ENCODE measurements at places on chromosomes 6 and 20.

DNA sequence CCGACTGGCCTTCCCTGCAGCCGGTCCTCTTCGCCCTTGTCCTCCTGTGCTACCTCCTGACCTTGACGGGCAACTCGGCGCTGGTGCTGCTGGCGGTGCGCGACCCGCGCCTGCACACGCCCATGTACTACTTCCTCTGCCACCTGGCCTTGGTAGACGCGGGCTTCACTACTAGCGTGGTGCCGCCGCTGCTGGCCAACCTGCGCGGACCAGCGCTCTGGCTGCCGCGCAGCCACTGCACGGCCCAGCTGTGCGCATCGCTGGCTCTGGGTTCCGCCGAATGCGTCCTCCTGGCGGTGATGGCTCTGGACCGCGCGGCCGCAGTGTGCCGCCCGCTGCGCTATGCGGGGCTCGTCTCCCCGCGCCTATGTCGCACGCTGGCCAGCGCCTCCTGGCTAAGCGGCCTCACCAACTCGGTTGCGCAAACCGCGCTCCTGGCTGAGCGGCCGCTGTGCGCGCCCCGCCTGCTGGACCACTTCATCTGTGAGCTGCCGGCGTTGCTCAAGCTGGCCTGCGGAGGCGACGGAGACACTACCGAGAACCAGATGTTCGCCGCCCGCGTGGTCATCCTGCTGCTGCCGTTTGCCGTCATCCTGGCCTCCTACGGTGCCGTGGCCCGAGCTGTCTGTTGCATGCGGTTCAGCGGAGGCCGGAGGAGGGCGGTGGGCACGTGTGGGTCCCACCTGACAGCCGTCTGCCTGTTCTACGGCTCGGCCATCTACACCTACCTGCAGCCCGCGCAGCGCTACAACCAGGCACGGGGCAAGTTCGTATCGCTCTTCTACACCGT is 6.1 kb downstream of the UBD start:
- DNase-seq = no peak

DNA sequence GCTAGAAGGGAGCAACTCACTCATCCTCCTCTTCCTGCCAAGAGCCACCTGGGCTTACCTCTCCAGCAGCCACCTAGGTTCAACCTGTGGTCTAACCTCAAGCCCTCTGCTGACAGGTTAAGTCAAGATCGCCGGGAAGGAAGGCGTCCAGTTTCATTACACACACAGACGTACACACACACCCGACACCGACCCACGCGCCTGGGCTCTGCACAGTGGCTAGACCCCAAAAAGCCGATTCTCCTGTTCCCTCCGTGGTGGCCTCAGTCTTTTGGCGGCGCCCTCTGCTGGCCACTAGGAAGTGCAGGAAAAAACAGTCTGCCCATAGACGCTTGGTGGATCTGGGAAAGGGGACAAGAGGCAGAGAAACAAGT is 52.8 kb downstream of the MRPL14 start:
- DNase-seq = peak; percentile 39

GRCh38 chr6:2448826-2449571 is 203.6 kb upstream of the GMDS start:
- DNase-seq = peak; percentile 4

DNA sequence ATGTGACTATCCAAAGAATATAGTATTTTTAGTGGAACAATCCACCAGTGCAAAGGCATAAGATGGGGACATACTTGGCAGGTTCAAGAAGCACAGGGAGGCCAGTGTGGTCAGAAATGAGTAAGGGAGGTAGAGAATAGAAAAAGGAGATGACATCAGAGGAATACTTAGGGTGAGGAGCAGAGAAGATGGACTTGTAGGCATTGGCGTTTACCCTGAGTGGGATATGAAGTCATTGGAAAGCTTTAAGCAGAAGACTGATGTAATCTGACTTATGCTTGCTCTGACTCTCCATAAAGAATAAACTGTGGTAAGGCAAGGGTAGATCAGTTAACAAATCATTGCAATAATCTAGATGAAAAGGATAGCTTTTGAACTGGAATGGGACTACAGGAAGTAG is 228.7 kb downstream of the GJA1 start:
- DNase-seq = no peak

DNA sequence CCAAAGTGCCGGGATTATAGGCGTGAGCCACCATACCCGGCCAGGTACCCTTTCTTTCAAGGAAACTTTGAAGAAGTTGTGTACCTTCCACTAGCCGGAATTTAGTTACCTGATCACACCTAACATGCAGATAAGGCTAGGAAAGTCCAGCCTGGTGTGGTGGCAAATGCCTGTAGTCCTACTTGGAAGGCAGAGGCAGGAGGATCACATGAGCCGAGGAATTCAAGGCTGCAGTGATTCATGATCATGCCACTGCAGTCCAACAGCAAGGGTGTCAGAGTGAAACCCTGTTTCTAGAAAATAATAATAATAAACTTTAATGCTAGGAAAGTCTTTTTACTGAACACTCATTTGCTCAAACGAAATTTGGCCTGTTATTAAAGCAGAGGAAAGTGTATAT is 21.0 kb downstream of the NFYA start:
- no peak for DNase-seq

- no peak for DNase-seq
These were observed 76.5 kb downstream of the MBOAT1 start for GRCh38 chr6:20135677-20136268.

DNA sequence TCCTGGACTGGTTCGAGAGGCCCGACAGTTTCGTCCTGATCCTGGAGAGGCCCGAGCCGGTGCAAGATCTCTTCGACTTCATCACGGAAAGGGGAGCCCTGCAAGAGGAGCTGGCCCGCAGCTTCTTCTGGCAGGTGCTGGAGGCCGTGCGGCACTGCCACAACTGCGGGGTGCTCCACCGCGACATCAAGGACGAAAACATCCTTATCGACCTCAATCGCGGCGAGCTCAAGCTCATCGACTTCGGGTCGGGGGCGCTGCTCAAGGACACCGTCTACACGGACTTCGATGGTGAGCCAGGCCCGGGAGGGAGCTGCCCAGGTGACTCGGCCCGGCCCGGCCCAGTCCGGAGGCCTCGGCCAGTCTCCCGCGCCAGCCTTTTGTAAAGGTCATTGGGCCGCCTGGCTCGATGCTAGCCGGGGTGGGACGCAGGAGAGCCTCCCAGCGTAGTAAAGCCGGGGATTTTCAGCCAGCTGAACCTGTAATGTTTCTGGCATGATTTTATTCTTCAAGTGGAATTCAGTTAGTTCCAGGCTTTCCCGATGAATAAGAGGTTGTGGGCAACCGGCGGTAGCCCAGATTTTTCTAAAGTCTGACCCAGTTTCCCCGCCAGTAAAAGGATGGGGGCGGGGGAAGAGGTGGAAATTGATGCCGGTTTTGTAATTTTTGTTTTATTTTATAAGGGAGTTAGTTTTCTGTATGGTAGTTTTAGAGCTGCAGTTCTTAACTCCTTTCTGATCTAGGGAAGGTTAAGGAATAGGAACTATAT is 1.4 kb downstream of the PIM1 start:
- no peak for DNase-seq

- no peak for DNase-seq
These were observed 7.2 kb upstream of the ACSS1 start for GRCh38 chr20:25065072-25065624.

DNA sequence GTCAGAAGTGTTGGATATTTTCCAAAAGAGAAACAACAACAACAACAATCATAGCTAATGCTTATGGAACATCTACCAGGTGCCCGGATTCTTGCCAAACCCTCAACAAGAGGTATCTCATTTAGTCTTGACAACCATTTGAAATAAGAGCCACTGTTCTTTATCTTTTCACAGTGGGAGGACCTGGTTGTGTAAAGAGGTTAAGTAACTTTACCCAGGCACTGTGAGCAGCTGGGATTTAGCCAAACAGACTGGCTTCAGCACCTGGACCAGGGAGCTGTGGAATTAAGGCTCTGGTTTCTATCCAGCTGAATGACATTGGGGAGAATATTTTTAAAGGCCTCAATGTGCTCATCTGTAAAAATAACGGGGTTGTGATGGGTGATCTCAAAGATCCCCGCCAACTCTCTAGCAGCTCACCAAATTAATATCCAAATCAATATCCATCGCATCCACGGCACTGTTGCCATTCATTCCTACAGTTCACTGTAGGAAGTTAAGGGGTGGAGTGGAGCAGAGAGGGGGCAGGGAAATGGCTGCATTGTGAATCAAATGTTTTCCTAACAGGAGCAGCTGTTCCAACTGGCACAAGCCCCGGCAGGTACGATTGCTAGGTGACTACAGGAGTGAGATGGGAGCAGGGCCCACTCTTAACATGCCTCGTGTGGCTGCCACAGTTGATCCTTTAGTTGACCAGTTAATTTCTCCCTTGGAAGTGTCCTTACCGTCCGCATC is 61.8 kb downstream of the GCNT2 start:
- DNase-seq = no peak

- DNase-seq = no peak
These were observed 501.5 kb upstream of the FLRT3 start for GRCh38 chr20:14838663-14839628.

GRCh38 chr6:11144393-11144851 is 32.9 kb upstream of the ERVFRD-1 start:
- DNase-seq = peak; percentile 69

DNA sequence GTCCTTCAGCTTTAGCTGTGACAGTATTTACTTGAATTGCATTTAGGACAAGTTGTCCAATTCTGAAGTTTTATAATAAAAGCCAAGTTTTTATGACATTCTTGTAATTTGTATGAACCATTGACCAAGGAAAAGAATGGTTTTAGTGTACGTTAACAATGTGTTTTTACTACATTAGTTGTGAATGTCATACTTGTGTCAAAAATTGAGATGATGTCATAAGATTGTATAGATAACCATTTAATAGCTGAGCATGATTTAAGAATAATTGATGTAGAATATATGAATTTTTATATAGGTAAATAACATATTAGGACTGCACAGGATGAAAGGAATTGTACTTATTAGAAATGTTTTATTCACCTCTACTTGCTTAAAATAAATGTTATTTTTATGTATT is 102.9 kb downstream of the MACROD2 start:
- no peak for DNase-seq

DNA sequence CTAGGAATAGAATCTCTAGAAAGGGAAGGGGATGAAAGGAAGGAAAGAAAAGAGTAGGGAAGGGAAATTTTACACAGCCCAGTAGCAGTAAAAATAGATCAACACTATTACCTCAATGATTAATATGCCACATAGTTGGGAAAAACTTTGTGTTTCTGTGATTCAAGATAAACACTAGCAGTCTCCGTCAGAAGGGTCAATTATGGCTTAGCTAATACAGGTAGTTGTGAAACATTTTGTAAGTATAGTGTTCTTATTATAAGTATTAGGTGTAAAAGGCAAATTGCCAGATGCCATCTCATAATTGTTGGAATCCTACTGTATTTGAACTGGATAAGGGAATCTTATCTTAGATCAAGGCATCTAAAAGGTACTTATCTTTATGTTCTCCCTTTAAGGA is 165.7 kb downstream of the MTFR2 start:
- DNase-seq = no peak

- no peak for DNase-seq
These were observed 33.0 kb downstream of the RIPOR2 start for GRCh38 chr6:24902782-24903181.

GRCh38 chr20:62938105-62938888 is at the start of gene GID8:
GID8 (plus strand) TSS chr20:62938147; CDS start chr20:62941503, 3,356 bp downstream.
- no peak for DNase-seq

- no peak for DNase-seq
These were observed 216.2 kb downstream of the MYLK4 start for GRCh38 chr6:2534406-2535042.

DNA sequence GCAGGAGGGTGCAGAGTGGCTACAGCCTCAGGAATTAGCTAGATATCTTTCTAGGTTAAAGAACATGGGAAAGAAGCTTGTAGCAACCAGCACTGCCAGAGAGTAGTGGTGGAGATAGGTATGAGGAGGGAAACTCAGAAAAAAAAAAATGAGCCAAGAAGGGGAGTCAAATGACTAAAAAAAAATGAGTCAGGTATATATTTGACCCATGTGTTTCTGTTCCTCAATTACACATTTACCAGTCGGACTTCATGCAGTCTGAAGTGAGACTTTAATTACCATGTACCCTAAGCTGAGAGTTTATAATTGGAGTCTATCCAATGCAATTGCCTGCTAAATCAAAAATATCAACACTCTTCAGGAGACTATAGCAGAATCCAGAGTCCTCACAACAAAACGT is 964.6 kb downstream of the HACE1 start:
- no peak for DNase-seq

- no peak for DNase-seq
These were observed 7.8 kb upstream of the MRS2 start for GRCh38 chr6:24394780-24395437.

GRCh38 chr6:63716169-63716568 is 80.6 kb downstream of the PHF3 start:
- DNase-seq = no peak

- no peak for DNase-seq
These were observed 113.2 kb downstream of the FAM83B start for GRCh38 chr6:54959820-54960219.

GRCh38 chr20:45735552-45735951 is 13.4 kb downstream of the SPINT4 start:
- no peak for DNase-seq

DNA sequence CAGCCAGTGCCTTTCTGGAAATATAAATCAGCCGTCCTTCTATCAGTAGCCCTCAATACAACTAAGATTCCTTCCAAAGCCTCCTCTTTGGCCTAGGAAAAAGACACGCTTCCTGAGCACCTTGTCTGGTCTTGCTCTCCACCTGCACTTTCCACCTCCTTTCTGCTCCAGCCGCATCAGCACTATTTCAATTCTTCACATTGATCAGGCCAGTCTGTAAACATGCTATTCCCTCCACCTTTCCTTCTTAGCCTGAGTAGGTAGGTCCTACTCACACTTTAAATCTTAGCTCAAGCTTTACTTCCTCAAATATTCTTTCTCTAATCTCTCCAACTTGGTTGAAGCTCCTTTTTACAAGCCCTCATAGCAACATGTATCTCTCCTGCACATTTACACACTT is 11.4 kb downstream of the RANBP9 start:
- no peak for DNase-seq

DNA sequence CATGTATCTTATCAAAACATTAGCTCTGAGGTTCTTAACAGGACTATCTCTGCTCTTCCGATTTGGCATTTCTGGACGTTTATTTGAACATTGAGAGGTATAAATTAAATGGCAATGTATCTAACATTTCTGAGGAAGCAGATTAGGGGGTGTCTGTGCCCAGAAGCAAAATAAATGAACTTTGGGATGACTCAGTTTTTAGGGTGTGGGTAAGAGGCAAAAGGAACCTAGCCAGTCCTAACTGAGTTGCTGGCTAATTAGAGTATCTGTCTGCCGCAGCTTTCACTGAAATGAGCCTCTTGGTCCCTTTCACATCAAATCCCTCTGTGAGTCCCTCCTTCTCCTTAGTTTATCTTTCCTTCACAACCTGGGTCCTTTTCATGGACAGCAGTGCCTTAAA is 1.1 kb downstream of the RNF144B start:
- no peak for DNase-seq

GRCh38 chr20:39431091-39431880 is 469.1 kb downstream of the DHX35 start:
- no peak for DNase-seq

Measured in activated CD4-positive, alpha-beta T cell treated with anti-CD3 and anti-CD28 coated beads for 24 hours (primary cell).